Bronchial epithelial cell (primary cell): ENCODE measurements at places on chromosomes 2 and 18. TPM values are rescaled to one million over a fixed set of nuclear protein-coding genes. Genes with fewer than 3 reads are reported as not detected.

The MAB21L4 gene
- total RNA-seq: 0.53 and 5.1 TPM in 2 replicates

The CIB4 gene
- not detected in 2 replicates for total RNA-seq

The ACVR1C gene
- total RNA-seq: 0.26 TPM in 2 replicates

The CYP27A1 gene
- 0.13 and 0.26 TPM in 2 replicates for total RNA-seq

The AQP12B gene
- total RNA-seq: not detected in 2 replicates

GRCh38 chr2:25941042-25941441 lies 41.3 kb downstream of the KIF3C start:
- no peak for DNase-seq

DNA sequence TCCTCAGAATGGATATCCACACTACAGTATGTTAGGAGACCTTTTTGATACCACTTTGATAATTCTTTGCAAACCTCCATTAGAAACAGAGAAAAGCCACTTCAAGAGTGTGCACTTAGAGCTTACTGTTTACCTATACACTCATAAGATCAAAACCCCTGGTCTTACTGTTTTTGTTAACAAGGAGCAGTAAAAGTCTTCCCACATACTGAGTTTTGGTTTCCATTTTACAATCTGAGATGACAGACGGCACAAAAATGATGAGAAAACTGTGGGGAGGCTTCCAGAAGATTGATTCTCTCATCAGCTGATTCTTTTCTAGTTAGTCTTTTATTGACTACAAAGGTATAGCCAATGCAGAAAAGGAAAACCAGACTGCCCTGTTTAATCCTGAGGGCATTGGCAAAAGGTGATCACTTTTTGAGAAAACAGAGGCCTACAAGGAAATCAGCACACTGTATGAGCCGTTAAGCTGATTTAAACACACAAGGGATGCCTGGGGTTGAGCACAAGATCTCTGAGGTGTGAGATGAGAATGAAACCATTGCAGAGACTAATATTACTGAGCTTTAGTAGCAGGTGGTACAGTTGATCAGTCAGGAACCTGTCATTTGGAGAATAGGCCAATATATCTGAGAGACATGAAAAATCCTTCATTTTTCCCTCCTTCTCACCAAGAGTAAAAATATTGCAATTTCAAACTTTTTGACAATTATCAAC lies 368.6 kb downstream of the GRB14 start:
- DNase-seq: no peak

DNA sequence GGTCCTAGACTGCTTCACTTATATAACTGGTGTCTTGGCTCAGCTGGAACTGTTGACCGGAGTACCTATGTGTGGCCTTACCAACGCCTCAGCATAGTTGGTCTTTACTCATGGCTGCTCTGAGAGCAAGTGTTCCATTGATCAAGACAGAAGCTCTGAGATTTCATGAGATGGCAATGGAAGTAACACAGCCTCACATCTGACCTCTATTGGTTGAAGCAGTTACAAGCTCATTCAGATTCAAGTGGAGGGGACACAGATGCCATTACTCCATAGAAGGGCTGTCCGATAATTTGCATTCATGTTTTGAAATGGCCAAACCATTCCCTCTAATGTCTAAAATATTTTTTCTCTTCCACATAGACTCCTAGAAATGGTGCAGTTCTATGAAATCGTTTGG lies 46.4 kb upstream of the STK39 start:
- peak; percentile 15 for DNase-seq

DNA sequence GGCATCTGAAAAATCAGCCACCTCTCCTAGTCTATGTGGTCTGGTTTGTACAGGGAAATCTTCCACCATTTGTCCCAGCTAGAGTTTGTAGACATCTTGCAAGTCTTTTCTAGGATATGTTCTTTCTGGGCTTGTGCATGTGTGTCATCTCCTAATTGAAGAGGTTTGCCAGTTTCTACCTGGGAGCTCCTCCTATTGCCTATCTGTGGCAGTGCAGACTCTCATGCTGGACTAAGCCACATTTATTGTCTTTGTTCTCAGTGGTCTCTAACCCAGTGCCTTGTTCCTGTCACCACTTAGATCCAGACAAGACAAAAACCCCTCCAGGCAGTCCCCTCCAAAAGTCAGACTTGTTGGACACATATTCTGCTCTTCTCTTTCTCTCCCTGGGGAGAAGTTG lies 72.0 kb upstream of the MRPS9 start:
- DNase-seq: peak; percentile 20

GRCh38 chr2:8222979-8223694 lies 458.7 kb upstream of the ID2 start:
- DNase-seq: no peak

DNA sequence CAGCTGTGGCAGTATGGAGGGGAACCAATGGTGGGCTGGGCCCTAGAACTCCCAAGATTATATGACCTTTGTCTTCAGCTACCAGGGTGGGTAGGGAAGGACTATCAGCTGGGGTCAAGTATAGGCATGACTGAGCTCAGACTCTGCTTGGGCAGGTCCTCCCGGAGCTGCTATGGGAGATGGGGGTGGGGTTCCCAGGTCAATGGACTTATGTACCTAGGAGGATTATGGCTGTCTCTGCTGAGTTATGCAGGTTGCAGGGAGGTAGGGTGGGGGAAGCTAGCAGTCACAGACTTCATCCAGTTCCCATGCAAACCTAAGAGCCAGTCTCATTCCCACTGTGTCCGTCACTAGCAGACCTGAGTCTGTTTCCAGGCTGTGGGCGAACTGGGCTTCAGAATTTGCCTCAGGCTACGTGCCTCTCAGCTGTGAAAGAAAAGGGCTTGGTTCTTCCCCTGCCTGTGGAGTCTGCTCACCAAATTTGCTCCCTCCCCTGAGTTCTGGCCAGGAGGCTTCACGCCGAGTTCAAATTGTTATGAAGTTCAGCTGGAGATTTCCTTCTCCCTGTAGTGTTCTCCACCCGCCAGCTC lies 985.8 kb upstream of the NRXN1 start:
- no peak for DNase-seq

DNA sequence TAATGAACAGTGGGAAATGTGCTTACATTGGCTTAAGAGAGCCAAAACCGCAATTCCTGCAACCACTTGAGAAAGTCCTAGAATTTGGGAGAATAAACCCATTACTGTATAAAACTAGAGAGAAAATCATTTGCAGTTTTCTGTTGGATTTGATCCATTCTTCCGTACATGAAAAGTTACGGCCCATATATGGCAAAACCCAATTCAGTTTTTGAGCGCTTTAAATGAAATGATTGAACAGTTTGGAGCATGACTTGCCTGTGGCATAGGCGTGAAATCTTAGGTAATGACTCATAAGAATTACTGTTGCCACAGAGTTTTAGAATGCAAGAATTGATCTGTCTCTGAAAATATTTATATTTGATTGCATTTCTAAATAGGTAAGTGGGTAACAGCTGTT lies 52.0 kb downstream of the PHLPP1 start:
- DNase-seq: peak; percentile 74

DNA sequence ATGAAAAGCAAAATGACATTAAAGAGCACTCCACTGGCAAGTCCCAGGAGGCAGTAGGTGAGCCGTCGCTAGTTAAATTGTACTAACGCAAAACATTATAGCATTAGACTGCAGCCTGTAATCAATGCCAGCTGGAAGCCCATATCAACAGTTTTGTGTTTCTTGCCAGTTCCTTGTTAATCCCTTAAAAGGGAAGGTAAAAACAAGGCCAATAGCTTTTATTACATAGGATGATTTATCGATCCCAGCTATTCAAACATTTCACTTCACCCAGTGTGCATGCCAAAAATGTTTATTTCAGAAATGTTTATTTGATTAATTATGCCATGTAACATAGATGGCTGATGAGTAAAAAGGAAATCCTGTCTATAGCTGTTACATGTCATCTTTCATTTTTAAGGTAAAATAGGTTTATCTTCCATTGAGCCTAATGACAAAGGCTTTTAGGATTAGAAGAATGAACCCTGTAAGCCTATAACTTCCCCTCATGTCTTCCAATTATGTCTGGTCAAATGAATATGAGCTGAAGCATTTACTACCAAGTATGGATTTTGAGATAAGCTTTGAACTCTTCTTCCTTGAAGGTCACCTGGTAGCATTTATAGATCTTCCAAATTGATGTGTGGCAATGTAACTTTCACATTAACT lies 591.2 kb downstream of the RNF144A start:
- no peak for DNase-seq

GRCh38 chr18:8298186-8298585 lies 311.1 kb upstream of the RAB12 start:
- no peak for DNase-seq

DNA sequence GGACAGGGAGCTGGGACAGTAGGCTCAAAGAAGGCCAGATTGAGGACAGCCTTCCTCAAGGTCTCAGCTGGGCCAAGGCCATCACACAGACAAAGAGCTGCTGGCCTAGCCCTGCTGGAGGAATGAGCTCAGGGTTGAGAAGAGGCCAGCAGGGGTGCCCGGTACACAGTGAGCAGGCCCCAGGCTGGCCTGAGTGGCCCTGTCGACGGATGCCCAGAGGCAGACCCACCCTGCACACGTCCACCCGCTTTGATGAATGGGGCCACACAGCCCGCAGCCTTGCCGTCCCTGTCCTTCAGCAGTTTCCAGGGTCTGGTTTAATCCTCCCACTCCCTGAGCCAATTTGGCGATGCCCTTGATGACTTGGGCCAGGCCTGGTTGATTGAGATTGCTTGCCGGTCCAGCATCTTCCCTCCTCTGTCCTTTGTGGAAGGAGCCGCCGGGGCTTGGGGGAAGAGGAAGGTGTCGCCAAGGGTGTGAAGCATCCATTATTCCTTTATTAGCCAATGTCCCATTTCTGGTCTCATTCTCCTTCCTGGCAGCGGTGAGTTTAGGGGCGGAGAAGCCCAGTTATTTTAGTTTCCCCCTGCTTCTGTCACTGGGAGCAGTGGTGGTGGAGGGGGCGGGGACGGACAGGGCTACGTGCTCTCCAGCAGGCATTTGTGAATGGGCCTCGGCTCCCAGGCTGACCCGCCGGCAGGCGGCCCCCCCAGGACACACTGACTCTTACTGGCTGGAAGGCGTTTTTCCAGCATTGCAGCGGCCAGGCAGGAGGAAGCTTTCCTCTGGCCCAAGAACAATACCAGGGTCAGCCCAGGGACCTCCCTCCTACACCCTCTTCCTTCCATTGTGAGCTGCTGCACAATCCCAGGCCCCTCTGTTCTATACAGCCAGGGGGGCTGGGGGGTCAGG lies 141.8 kb downstream of the CTIF start:
- no peak for DNase-seq

GRCh38 chr18:59386909-59387686 lies 28.0 kb upstream of the LMAN1 start:
- DNase-seq: no peak

- peak; percentile 15 for DNase-seq
Measured at GRCh38 chr2:139214801-139215200, 434.6 kb upstream of the NXPH2 start.

GRCh38 chr2:62038975-62039771 lies 133.7 kb downstream of the COMMD1 start:
- peak; percentile 96 for DNase-seq

- DNase-seq: no peak
Measured at GRCh38 chr2:2828774-2829368, 497.8 kb upstream of the MYT1L start.

DNA sequence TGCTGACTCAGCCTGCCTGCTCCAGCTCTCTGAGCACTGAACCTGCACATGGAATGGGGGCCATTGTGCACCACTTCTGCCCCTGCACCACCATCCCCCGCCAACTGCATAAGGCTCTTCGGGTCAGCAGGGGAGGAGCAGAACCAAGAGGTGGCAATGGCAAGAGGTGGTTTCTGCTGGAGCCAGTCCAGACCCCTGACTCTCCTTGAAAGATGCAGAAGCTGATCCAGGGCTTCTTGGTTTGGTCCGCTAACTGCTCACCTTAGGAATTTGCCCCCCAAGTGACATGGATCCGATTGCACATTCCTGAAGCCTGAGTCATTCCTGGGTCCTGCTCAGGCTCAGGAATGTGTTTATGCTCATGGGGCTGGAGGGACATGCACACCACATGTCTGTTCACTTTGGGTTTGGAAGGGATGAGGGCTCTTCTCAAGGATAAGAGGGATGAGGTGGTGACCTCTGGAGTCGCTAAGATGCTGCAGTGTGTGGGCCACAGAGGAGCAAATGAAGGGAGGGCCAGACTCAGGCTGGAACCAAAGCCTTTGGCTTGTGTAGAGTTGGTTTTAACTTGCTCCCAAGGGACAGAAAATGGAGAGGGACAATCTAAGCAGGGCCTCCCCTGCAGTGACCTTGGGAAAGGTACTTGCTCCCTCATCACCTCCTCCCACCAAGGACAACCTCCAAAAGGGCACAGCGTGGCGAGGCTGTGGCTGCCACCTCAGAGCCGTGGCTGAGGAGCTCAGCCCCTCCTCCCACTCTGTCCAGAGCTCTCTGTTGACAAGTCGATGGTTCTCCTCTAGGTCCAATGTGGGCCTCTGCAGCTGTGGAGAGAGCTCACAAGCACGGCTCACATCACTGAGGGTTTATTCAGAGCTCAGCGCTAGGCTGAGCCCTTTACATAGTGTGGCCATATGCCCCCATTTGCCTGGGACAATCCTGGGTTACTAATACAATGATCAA lies 66.2 kb downstream of the HS1BP3 start:
- DNase-seq: peak; percentile 71
